ENCODE measurements at places on chromosomes 6 and 20. TPM values are rescaled to one million over a fixed set of nuclear protein-coding genes. Genes with fewer than 3 reads are reported as not detected.

DNA sequence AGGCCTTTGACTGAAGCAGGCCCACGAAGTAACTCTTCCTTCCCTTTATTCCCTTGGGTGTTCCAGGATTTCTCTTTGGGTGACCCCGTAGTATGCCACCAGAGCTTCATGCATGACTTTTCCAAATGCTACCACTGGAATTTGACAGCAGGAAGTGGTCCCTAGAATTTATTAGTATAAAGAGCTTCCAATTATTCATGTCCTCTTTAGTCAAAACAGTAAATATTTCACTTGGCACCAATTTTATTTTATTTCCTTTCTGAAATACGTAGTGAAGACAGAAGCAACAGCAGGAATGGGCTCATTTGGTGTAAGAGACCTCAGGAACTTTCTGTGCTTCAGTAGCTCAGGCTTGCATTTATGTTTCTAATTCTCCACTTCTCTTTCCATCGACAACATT, 151.3 kb downstream of the LCA5 start:
- ATAC-seq: no peak

- ATAC-seq: no peak
These were observed 6.7 kb upstream of the CLIC5 start for GRCh38 chr6:46022106-46022948.

- ATAC-seq: no peak
These were observed 163.2 kb downstream of the PDE7B start for GRCh38 chr6:136014454-136015437.

C2 gene
- 17.2 TPM for total RNA-seq

GRCh38 chr6:7052443-7053011, 55.2 kb upstream of the RREB1 start:
- peak; percentile 52 for ATAC-seq

GLP1R gene
- total RNA-seq: not detected

DNA sequence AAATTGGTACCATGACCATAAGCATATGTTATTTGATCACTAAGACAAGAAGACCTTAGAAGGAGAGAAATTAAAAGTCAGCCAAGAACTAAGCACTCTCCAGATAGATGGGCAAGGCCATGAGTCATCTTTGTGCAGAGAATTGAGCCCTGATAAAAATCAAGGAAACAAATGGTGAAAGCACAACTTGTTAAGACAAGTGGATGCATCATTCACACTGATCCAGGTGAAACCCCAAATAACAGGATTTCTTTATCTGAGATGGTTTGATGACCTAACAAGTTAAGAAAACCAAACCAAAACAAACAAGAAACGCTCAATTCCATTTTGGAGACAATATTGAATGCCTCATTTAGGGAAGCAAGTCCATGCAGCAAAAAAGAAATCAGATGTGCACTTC, 121.6 kb downstream of the ADAT2 start:
- ATAC-seq: no peak

GRCh38 chr20:49323622-49324238, 45.9 kb upstream of the ZNFX1 start:
- ATAC-seq: no peak

DNA sequence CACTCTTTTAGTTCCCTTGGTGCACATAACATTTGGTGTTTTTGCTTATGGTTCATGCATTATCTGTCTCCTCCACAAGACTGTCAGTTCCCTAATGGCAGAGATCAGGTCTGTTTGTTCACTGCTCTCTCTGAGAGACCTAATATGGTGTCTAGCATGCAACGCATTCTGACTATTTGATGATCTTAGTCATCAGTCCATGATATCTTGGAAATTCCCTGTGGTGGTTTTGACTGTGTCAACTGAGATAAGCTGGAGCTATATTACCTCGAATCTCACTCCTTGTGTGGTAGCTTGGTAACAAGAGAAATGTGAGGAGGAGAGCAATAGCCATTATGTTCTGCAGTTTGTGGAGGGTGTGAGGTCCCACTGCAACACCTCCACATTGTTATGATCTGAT, 229.8 kb downstream of the FRK start:
- ATAC-seq: no peak

GRCh38 chr20:49179368-49180277, 8.5 kb downstream of the STAU1 start:
- ATAC-seq: no peak

DNA sequence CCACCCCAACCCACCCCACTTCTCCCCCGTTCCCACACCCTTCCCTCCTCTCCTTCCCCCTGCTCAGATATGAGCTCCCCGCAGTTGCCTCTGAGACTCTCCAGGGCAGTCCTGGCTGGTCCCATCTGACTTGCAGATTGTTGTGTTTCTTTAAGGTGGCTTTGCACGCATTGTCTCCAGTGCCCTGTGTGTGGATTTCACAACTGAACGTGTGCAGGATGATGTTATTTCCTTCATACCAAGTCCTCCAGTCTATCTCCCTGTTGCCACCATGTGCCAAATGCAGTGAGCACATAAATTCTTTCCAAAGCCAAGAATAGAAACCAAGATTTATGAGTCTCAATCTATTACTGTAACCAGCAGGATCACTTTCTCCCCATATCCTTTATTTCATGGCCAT, 79.1 kb downstream of the TMEM242 start:
- ATAC-seq: peak; percentile 70

GRCh38 chr6:3803627-3804468, 45.3 kb upstream of the FAM50B start:
- ATAC-seq: peak; percentile 91

CAP2 gene
- 28.5 TPM for total RNA-seq

GRCh38 chr20:50868509-50869495, 62.4 kb downstream of the ADNP start:
- ATAC-seq: no peak

DNA sequence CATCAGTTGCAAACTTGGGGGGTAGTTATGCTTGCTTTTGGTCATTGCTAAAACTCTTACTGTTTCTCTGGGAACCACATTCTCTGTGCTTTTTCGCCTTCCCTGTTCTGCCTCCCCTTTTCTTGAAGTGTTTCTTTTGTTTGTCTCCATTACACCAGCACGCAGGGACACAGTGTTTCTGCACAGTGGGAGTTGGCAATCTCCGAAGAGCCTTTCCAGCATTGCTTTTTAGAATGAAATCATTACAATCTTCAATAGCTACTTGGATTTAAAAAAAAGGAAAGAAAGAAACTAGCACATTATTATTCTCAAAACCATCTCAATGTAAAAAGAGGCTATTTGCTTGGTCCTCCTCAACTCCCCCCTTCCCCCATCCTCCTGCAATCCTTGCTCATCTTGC, 536.7 kb upstream of the MMS22L start:
- no peak for ATAC-seq
